ENCODE measurements at places on chromosomes 2 and 18. TPM values are rescaled to one million over a fixed set of nuclear protein-coding genes. Genes with fewer than 3 reads are reported as not detected.

DNA sequence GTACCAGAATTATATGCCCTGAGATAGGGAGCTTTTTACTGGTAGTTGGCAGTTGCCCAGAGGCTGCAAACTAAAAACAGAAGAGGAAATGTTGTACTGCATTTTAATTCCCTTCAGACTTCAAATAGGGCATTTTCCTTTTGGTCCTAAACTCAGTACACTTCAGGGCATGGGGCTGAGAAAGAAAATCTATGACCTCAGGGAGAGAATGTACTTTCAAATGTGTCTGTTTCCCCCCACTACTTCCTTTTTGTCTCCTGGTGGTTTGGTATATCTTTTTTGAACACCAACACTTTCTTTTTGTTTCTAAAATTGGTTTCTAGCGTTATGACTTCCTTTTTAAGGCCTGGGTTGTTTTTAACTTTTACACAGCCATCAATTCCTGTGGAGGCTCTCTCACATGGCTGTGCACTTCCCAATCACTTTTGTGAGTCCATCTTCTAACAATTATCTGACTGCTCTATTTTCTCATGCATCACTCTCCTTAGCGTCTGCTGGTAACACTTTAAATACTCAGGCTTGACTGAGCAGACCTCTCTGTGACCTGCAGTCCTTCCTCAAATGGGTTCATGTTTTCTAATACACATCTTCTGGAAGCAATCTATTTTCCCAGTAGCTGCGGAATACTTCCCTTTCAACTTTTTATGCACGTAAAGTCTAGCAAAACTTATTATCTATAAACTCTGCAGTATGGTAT, 596.0 kb downstream of the LRP1B start:
- no peak for DNase-seq

- DNase-seq: no peak
Observed at GRCh38 chr18:48666613-48667012, 127.8 kb downstream of the CTIF start.

GRCh38 chr2:126698376-126698775, 42.4 kb downstream of the GYPC start:
- no peak for DNase-seq

GRCh38 chr2:211093743-211094303, 537.4 kb downstream of the CPS1 start:
- no peak for DNase-seq

GRCh38 chr2:169649278-169649677, 44.9 kb downstream of the CFAP210 start:
- no peak for DNase-seq

GRCh38 chr2:60510713-60511112, 42.7 kb downstream of the BCL11A start:
- DNase-seq: no peak

- no peak for DNase-seq
Observed at GRCh38 chr18:37889963-37890362, 324.4 kb upstream of the CELF4 start.

- DNase-seq: peak; percentile 52
Observed at GRCh38 chr2:186575302-186575701, 14.6 kb upstream of the ITGAV start.

DNA sequence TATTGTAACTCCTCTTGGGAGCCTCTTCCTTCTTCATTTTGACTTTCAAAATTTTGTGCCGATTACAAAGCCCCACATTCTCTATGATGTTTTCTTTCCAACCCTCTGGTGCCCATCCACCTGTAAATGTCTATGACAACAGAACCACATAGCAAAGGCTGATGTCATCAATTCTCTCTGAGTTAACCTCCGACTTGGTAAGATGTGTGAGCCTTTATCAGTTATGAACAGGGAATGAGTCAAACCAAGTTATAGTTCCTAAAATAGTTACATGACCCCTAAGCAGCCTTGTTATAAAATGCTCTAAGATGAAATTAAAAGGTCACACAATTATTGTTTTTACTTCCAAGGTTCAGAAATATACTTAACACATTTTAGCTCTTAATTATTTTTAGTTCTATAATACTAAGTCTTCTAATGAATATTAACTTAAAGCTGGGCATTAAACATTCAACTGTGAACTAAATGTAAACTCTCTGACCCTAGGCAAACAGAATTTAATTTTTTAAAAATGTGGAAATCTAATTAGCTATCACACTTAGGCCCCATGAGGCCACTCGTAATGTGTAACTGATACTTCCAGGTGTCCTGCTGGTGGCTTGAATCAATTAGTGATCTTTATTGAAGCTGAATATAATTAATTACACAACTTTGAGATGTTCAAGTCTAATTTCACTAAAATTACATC, 102.3 kb upstream of the CYRIA start:
- no peak for DNase-seq

- DNase-seq: no peak
Observed at GRCh38 chr2:241560162-241560882, 1.8 kb downstream of the BOK start.

GRCh38 chr18:59006461-59007067, 133.1 kb upstream of the SEC11C start:
- no peak for DNase-seq

DNA sequence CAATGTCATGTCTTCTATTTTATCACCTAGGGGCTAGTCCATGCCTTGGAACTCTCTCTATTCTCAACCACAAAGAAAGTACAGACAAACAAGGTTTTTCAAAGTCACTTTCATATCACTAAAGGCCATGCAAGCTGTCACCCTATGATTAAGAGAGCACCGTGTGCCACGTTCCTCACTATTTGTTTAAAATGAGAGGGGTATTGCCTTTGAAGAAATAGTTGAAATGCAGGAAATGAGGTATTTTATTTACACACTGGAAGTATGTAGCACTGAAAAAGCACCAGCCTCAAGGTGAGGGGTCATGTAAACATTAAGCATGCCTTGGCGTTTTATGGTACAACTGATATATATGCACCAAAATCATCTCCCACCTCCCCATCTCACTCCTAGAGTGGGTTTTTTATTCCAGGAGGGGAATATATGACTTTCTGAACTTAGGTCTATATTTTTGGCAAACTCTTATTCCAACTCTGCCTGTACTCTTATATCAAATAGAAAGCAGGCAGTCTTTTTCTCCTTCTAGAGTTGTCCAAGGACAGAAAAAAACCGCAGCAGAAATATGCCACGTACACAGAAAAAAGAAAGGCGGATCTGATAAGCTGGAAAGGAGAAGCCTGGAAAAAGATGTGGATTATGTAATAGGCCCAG, 53.5 kb downstream of the VSNL1 start:
- no peak for DNase-seq

DNA sequence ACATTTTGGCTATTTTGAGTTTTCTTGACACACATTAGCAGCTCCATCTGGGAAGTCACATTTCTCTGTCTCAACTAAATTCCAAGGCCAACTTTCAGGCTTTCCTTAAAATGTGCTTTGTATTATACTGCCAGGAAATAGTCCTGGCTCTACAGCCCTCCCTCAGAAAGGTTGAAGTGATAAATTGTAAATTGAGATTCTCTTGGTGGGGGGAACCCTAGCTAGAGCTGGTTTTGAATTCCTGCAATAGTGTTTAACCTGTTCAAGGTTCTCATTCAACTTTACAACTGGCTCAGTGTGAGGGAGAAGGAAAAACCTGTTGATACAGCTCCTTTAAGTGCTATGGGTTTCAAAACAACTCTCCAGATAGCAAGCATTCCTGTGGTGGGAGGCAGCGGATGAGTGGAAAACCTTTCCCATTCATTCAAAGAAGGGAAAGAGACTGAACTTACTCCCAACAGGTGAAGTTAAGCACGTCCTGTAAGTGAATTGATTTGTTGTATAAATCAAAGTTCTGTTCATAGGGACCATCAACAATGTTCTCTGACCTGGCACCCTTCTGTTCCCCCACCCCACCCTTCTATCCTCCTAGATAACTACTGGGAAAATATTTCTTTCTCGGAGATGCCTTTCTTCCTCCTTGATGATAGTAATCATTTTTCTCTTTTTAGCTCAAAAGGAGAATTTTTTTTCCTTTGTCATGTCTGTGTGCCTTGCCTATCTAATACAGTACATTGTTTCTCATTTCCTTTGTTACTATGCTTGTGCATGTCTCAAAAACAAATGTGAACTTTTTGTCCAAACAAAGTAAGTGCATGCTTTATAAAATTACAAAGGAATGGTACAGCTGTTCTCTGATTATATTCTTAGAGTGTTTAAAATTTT, 44.2 kb upstream of the SLC39A10 start:
- DNase-seq: no peak

The TRPM8 gene
- not detected for total RNA-seq

The UPP2 gene
- total RNA-seq: not detected

The TRMT61B gene
- 22.8 TPM for total RNA-seq

The TRIM54 gene
- total RNA-seq: 0.18 TPM

Measured in ureter (tissue), 1 donor.